ENCODE measurements at places on chromosomes 11 and 22. TPM values are rescaled to one million over a fixed set of nuclear protein-coding genes. Genes with fewer than 3 reads are reported as not detected.

- H3K27ac ChIP-seq: no peak overlapping the region
- no peaks in the 10 kb centered on the region for H3K27me3 ChIP-seq
- H3K4me3 ChIP-seq: no peak overlapping the region
- no peaks in the 10 kb centered on the region for H3K36me3 ChIP-seq
Measured at GRCh38 chr11:68818181-68818580, 23.5 kb downstream of the CPT1A start.

DNA sequence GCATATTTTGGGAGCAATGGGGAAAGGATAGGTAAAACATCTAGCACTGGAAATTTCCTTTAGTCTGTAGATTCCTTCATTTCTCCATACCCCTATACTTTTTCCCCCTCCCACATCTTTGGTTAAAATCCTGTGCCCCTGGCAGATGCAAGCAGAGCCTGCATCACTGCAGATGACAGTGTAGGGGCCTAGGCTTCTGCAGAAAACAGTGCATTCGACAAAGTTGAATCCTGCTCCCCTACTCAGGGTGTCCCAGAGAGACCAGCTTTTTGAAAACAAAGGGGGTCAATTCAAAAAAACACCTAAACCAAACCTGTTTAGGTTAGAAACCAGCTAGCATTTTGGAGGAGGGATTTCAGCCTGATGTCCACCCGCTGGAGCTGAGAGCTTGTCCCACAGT, 43.8 kb upstream of the BLID start:
- no peak for DNase-seq
- H3K36me3 ChIP-seq: no peaks in the 10 kb centered on the region
- peaks cover 6% of the 10 kb centered on the region for H3K4me1 ChIP-seq
- H3K27ac ChIP-seq: peak overlapping the region; percentile 93
- H3K27me3 ChIP-seq: no peaks in the 10 kb centered on the region

- no peaks in the 10 kb centered on the region for H3K36me3 ChIP-seq
- H3K4me1 ChIP-seq: no peaks in the 10 kb centered on the region
- no peak for DNase-seq
- peak overlapping the region; percentile 53 for H3K4me3 ChIP-seq
- H3K27ac ChIP-seq: peak overlapping the region; percentile 84
- H3K27me3 ChIP-seq: no peaks in the 10 kb centered on the region
Measured at GRCh38 chr22:39350757-39351688, 1.2 kb downstream of the SYNGR1 start.

DNA sequence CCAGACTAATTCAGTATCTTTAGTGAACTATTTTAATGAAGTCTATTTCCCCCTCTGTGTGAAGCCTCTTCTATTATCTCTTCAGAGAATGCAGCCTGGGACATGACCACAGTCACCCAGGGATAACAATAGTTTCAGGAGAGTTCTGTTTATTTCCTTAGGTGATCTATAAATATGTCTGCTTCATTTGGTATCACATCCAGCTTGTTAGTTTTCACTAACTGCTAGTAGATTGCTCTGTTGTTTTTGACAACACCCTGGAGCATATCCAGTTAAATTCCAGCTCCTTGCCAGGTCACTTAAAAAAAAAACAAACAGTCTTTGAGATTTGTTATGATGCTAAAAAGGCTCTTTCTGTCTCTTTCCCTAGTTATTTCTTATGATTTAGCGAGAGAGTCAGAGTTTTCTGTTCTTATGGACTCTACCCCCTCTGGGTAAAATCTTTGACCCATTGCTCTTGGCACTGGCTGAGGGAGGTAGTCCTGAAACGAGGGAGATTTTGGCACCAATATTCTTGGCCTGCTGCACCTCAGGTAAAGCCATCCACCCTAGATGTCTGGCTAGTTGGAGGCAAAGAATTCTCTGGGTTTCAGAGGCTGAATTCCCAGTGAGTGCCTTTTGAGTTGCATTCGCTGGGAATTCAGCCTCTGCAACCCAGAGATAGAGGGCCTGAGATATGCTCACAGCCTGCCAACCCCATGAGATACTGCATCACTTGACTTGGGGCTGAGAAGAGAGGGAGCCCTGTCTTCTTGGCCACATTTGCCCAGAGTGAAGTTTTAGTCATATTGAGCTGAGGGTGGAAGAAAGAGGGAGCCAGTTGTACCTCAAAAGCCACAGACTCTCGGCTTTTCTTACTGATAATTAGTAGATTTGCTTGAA, 159.1 kb downstream of the PGR start:
- DNase-seq: no peak
- no peak overlapping the region for H3K4me3 ChIP-seq
- peaks cover 6% of the 10 kb centered on the region for H3K4me1 ChIP-seq
- no peaks in the 10 kb centered on the region for H3K27me3 ChIP-seq

DNA sequence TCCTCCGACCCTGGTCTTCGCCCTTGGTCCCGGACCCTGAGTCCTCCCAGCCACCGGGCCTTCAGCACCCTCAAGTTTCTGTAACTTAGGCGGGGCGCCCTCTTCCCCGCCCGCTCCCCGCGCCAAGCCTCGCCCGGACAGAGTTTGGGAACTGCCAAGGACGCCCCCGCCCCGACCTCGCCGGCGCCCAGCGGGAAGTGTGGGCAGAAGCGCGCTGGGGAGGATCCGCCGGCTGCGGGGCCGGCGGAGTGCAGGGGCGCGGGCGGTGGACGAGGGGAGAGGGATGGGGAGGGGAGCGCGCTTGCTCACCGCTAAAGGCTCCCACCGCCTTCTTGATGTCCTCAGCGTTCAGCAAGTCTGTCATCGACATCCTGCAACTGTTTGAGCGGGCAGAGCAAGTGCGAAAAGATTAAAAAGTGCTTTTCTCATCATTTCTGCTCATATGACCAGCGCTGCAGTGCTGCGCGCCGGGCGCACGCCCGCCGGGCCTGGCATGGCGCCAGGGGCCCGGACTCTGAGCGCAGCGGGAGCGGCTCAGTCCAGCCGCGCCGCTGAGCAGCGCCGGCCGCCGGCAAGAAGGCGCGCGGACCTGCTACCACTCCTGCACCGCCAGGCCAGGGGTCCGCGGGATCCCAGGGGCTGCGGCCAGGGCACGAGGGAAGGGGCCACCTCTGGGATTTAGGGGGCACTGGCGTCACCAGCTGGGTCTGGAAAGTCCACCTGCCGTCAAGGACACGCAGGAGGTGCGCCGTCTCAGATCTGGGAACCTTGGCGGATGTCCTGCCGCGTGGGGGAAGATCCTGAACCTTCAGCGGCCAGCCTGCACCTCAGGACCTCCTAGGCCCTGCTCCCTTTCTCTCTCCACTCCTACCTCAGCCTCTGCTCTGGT, at the start of gene PVALB:
Gene PVALB (minus strand): TSS at position 400 of the 889 bp plus-strand sequence. CDS start 30 bp downstream, at position 370.
- H3K4me3 ChIP-seq: peak within 1 kb of the TSS; percentile 13
- H3K27me3 ChIP-seq: no peaks in the 10 kb centered on the region
- H3K4me1 ChIP-seq: no peaks in the 10 kb centered on the region
- H3K27ac ChIP-seq: no peak within 1 kb of the TSS

GRCh38 chr11:72072348-72072747, 8.0 kb downstream of the NUMA1 start:
- H3K27ac ChIP-seq: peak overlapping the region; percentile 25
- no peak overlapping the region for H3K4me3 ChIP-seq
- H3K27me3 ChIP-seq: no peaks in the 10 kb centered on the region
- DNase-seq: no peak
- no peaks in the 10 kb centered on the region for H3K4me1 ChIP-seq

DNA sequence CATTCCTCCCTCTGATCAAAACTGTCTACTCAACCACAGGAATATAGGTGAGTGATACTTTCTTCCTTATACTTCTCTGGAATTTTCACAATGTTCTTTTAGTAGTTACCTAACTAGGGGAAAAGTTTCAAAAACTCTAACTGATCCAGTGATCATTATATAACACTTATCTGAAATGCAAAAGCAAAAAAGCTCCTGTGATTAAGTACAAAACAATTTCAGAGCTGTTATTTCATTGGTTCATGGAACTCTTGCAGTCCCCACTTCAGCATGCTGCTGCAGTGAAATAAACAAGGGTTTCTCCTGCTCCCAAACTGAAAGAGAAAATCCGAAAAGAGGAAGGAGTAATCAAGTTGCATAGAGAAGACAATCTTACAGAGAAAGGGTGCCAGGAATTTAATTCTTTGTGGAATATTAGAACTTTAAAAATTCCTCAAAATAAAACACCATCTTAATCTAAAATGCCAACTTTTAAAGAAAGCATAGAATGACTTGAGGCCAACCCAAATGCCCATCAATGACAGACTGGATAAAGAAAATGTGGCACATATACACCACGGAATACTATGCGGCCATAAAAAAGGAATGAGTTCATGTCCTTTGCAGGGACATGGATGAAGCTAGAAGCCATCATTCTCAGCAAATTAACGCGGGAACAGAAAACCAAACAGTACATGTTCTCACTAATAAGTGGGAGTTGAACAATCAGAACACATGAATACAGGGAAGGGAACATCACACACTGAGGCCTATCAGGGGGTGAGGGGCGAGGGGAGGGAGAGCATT, 20.3 kb downstream of the PPP2R1B start:
- H3K27ac ChIP-seq: peak overlapping the region; percentile 49
- no peaks in the 10 kb centered on the region for H3K36me3 ChIP-seq
- no peaks in the 10 kb centered on the region for H3K4me1 ChIP-seq
- H3K27me3 ChIP-seq: no peaks in the 10 kb centered on the region
- no peak overlapping the region for H3K4me3 ChIP-seq

IFITM2 gene
- 241 TPM for total RNA-seq

MUC5AC gene
- total RNA-seq: not detected

SYT13 gene
- 4.9 TPM for total RNA-seq
